ENCODE measurements at places on chromosomes 7 and 10.

- DNase-seq: no peak
Observed at GRCh38 chr7:135998081-135998480, 20.9 kb upstream of the MTPN start.

GRCh38 chr10:118175148-118175547 lies 128.4 kb upstream of the RAB11FIP2 start:
- no peak for DNase-seq

GRCh38 chr7:156472267-156472666 lies 168.3 kb upstream of the RNF32 start:
- DNase-seq: no peak

DNA sequence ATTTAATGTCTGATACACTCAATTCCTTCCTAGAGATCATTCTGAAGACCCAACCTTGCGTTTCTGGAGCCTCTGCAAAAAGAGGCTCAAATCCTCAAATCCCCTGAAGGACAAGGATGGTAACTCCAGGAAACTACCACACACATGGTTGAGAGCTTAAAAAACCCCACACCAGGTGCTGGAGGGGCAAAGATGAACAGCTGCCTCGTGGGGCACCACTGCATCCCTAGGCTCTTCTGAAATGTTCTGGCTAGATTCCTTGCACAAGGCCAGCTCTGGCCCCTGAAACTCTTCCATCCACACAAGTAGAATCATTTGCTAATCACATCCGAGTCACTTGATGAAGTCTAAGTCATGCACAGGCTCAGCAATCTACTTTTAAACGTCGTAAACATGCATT lies 286.6 kb downstream of the ELMO1 start:
- no peak for DNase-seq

GRCh38 chr10:132486539-132487121 lies 51.0 kb upstream of the INPP5A start:
- no peak for DNase-seq

DNA sequence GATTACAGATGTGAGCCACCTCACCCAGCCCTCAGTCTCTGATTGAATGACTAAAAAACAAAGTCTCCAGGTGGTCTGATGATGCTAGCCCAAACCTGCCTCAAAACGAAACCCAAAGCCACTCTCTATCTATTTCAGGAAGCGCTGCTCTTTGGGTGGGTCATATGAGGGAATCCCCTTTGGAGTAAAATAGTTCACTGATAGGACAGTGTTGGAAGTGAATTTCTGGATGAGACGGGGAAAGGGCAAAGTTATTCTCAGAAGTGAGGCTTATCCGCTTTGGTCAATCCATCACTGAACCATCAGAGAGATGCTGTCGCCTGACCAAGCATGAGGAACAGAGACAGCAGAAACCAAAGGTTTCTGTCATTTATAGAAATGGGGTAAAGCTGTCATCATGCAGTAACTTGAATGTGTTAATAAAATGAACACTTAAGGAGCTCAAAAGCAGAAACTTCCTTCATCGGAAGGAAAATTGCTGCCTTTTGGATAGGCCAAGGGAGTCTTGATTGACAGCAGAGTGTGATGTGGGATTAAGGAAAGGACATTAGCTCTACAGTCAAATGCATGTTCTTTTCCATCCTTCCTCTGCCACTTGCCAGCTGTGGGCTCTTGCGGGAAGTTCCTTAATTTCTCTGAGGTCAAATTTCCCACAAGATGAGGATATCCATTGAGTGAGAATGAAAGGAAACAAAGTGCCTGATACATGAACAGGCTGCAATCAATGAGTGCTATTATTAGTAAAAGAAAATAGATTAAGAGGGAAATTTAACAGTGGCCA lies 64.9 kb upstream of the C1QL3 start:
- DNase-seq: no peak

DNA sequence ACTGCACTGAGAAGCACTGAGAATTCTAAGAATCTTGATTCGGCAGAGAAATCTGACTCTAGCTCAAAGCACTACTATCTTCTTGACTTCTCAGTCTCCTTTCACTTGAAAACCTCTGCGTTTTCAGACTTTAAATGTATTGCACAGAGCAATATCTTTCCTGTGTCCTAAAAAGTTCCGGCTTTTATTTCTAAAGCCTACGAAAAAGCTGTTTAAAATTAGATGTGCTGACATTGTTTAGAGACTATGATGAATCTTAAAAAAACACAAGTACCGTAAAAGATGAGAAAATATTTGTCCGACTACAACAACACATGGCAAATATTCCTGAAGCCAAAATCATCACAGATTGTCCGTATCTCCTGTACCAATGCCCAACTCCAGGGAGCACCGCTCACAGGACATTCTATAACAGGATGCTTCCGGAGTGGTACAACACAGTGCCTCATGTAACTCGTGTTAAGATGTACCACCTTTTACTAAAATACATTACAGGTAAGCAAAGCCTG lies 136.9 kb downstream of the CUBN start:
- no peak for DNase-seq

DNA sequence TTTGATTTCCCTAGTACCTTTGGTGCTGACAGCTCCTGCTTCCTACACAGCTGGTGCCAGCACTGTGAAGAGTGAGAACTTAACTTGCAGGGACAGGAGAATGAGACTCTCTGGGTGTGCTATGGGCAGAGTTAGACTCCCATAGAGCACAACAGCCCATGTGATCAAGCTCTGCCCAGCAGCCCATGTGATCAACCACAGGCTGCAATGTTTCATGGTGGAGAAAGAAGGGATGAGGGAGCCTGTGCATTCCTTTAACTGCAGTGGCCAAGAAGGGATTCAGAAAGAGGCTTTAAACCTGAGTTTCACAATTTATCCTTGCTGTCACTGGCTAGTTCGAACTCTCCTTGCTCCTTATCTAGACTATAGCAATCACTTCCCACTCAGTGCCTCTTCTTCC lies 10.0 kb upstream of the MEST start:
- DNase-seq: no peak

- DNase-seq: no peak
Observed at GRCh38 chr7:129375141-129375938, 58.9 kb upstream of the STRIP2 start.

- no peak for DNase-seq
Observed at GRCh38 chr7:31545549-31545948, 31.7 kb downstream of the ITPRID1 start.

- peak; percentile 41 for DNase-seq
Observed at GRCh38 chr7:36951257-36951697, 227.0 kb upstream of the AOAH start.

GRCh38 chr10:34702093-34702937 lies 112.8 kb downstream of the PARD3 start:
- DNase-seq: no peak

DNA sequence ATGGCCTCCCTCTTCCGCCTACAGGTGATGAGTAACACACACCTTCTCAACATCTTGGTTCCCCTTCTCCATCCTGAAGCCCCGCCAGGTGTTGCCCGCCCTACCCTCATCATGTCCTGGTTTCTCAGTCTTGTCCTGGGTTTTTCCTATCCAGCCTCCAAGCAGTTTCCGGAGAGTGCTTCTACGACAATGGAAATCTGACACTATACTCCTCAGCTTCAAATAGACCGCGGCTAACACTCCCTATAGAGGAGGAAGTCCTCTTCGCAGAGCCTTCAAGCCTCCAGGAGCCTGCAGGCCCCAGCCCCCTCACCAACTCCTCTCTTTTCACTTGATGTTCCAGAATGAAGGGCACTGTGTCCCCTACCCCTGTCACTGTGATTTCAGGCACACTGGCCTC lies 147.4 kb downstream of the PRPF18 start:
- no peak for DNase-seq

GRCh38 chr7:155449008-155449868 lies 8.7 kb upstream of the EN2 start:
- no peak for DNase-seq

DNA sequence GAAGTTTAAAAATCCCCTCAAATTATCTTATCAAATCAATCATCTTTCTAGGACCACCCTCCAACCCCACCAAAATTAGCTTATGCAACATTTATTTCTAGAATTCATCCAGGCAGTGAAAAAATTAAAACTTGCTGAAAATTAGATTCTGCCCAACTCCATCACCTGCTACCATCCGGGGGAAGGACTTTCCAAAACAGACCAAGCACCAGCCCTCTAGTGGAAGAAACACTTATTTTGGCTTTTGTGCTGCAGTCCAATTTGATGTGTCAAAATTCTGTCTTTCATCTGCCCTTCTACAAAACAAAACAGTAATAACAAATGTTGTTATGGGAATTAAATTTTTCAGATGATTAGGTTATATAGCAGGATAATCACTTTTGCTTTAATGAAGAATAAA lies 35.1 kb downstream of the GCC1 start:
- DNase-seq: no peak

DNA sequence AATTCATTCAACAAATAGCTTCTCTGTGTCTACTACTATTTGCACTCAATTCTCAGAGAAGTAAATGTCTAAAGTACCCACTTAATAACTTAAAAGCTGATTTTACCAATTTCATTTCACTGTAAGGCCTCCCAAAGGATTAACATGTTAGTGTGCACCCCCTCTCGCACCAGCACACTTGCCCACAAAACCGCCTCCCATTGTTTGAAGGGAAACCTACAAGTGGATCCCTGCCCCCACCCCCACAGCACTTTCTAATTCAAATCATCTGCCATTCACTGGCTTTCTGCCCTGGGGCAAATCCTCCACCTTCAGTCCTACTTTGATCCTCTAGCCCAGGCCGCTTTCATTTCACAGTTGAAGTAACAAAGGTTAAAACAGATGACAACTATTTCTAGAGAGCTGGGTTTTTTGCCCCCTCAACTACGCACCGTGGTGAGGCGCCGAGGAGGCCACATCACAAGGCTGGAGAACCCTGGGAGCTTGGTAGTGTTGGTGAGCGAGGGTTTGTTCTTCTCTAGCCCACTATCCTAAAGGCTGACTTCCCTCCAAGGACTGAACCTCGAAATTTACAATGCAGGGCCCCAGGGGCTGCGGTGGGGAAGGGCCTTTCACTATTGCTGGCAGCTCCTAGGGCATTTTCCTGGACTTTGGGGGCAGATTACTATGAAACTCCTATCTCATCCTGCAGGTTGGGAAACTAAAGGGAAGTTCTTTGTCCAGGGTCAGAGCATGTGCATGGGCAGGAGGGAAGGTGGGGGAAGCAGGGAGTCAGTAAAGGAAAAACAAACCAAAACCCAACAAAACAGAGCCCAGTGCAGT lies 517.4 kb upstream of the ZMIZ1 start:
- DNase-seq: no peak

DNA sequence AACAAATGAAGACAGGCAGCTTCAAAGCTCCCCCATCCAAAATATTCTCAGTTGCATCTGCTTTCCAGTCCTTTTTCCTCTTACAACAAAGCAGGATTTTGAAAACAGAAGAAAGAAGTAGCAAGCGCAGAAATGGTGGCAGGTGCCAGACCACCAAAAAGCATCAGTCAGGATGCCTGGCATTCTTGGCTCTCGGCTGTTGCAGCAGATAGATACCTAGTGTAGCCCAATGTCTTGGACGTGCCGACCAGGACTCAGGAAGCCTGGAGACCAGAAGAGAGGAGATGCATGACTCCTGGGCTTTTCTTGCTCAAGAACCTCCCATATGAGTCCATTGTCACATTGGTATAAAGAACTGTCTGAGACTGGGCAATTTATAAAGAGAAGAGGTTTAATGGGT lies 115.2 kb downstream of the RAB18 start:
- DNase-seq: no peak

DNA sequence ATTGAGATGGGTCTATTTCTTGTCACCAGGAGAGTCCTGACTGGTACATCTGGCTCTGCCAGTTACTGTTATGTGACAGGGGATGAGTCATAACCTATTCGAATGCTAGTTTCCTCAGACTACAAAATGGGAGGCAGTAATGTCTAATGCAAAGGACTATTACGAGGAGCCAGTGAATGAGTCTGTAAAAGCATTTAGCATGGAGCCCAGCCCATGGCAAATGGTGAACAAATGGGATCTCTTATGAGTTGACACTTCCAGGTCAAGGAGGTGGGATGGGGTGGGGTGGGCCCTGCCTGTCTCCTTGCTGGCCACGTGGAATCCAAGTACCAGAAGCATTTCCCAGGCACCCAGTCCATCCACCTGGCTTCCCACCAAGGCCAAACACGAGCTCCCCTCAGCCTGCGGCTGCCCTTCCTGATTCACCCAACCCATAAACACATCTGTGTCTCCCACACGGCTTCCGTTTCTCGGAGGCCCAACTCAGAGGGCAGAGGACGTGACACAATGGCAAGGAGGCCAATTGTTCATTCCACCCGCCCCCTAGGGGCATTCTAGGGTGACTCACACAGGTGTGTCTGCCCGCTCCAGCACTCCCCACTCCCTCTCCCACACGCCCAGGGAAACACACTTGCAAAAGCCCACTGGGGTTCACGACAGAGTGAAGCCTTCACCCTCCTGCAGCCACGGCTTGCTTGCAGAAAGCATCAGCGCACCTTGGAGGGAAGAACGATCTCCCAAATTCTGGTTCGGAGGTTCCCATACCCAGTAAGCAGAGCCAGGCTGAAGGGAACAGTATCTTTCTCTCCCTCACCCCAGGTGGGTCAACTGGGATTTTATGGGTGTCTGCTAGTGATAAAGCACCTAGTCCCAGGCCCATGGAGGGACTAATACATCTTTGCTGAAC lies 109.8 kb downstream of the SH3PXD2A start:
- peak; percentile 84 for DNase-seq

GRCh38 chr7:130151591-130152492 lies 53.4 kb downstream of the TMEM209 start:
- DNase-seq: peak; percentile 63

- DNase-seq: no peak
Observed at GRCh38 chr10:12844811-12845483, 156.6 kb downstream of the CCDC3 start.

- DNase-seq: peak; percentile 46
Observed at GRCh38 chr10:119483001-119483400, 59.5 kb downstream of the RGS10 start.

DNA sequence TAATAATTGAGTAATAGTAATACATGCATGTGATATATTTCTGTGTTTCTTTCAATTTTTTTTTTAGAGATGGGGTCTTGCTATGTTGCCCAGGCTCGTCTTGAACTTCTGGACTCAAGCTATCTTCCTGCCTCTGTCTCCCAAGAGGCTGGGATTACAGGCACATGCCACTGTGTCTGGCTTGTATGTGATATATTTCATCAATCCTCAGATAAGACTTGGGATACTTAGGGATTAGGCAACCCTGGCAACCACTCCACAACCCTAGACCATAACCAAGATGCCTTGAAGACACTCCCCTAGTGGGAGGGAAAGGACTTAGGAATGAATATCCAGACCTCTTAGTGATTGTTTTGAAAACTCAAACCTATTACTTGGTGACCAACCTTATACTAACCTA lies 154.8 kb downstream of the CCDC3 start:
- DNase-seq: no peak

- DNase-seq: no peak
Observed at GRCh38 chr7:143505838-143506237, 28.2 kb downstream of the TAS2R41 start.
